ENCODE measurements at places on chromosomes 5 and 9.

DNA sequence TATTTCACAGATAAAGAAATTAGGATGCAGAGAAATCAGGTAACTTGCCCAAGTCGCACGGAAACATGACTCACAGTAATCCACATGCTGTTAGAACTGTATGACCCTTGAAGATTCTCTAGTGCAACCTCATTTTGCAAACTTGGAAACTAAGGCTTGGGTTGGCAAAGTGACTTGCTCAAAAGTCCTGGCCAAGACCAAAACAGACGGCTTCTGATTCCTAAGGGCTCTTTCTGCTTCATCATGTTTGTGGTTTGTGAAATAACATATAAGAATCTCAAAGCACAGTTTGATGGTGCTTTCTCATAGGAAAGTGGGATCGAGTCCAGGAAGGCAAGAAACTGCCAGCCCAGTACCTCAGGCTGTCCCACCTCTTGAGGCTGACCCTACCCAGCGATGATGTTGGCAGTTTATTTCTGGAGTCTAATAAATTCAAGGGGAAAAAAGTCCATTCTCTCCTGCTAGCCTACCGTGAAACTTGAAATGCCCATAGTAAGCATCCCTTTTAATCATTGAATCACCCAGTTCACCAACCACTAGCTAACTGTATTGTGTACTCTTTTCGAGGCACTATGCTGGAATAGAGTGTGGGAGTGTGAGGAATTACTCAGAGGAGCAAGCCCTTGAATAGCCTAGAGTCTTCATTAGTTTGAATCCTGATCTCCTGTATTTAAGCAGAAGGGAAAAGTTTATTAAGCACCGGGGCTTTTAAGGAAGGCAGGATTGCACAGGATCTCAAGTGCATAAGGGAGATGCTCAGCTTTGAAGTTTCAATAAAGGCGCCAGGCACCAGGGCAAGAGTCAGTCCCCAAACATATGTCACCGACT is 14.1 kb downstream of the CAPSL start:
- no peak for DNase-seq

GRCh38 chr9:18526685-18527084 is 52.7 kb downstream of the ADAMTSL1 start:
- no peak for DNase-seq

DNA sequence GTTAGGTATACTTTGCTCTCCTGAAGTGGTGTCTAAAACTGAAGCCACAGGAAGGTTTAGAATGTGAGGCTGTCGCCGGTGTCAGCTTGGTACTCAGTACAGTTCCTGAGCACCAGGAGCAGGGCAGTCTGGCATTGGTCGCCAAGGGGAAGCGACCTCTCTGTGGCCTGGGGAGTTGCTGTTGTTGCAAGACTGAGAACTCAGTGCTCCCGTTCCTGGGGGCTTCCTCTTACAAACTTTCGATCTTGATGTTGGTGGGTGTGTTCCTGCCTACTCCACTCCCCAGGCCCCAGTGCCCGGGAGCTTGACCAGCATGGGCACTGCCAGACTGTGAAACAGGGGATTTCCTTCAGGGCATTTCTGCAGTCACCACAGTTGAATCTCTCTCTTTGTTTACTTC is 52.4 kb upstream of the PPARGC1B start:
- DNase-seq = no peak

DNA sequence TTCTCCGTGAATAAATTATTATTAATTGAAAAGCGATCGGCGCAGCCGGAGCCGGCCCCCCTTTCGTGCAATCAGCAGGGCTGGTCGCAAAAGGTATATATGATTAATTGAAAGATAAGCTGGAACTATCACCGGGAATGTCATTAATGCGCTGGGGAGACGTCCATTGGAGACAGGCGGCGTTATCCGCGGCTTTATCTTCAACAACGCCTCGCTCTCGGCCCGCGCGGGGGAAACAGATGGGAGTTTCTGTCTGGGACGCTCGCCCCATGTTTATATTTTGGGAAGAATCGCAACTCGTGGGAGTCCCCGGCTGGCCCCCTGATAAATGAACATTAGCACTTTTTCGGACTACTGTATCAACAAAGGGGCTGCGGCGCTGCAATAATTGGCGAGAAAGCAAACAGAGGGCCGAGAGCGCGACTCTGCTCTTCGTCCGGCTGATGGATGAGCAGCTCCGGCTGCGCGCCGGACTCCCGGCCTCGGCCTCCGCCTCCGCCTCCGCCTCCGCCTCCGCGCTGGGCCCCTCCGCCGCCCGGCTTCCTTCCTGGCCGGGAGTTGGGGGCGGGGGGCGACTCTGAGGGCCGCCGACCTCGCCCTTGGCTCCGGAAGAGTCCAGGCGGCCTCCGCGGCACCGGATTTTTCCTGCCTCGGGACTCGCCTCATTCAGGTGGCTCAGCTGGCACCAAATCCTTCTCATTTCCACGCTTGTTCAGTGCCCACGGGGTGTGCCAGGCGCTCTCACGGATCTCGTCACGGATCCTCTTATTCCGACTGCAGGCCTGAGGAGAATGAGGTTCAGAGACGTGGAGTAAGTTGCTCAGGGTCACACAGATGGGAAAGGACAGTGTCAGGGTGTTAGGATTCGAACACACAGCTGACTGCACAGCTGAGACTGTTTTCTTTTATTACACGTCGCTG is 3.6 kb upstream of the NKX2-5 start:
- no peak for DNase-seq

- DNase-seq = peak; percentile 66
Measured at GRCh38 chr9:130111786-130112537, 58.3 kb downstream of the GPR107 start.

DNA sequence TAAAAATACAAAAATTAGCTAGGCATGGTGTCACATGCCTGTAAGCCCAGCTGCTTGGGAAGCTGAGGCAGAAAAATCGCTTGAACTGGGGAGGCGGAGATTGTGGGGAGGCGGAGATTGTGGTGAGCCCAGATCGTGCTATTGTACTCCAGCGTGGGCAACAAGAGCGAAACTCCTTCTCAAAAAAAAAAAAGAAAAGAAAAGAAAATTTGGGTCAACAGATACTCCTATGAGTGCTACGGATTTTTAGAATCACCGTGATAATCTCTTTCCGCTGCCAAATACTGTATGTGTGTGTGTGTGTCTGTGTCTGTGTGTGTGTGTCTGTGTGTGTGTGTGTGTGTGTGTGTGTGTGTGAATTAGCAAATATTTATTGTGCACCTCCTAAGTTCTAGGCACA is 64.4 kb downstream of the ARRDC3 start:
- DNase-seq = no peak

- no peak for DNase-seq
Measured at GRCh38 chr5:112794410-112794809, 56.7 kb downstream of the APC start.

DNA sequence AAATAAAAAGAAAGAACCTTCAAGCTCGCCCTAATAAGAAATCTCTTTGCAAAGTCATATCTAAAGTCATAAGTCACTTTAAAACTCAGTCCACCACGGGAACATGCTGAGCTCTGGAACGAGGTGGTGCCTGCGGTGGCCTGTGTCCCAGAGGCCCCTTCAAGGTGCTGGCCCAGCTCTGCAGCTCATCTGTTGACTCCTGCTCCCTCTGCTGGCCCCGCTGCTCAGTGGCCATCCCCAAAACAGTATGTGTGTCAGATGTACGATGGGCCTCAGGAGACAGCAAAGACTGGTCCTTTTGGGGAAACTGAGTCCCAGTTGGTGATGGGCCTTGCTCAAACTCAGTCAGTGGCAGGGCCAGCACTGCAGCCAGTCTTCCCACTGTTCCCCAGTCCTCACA is 22.8 kb upstream of the FOXB2 start:
- DNase-seq = no peak

GRCh38 chr5:113059232-113060040 is 82.8 kb downstream of the DCP2 start:
- peak; percentile 82 for DNase-seq

DNA sequence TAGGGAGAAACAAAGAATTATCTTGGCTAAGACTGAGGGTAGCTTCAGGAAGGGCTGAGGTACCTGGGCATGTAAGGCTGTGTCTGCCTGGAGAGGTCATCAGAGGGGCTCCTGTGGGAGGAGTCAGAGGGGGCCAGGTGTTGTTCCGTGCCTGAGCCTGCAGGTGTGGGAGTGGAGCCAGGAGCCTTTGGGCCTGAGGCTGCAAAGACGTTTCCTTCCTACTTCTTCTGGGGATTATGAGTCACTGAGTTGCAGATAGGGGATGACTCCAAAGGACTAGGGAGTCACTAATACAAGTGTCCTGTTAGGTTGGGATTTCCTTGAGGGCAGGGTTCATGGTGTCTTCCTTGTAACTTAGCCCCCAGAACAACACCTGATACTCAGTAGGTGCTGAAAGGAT is 391.1 kb downstream of the ARHGEF28 start:
- DNase-seq = no peak

DNA sequence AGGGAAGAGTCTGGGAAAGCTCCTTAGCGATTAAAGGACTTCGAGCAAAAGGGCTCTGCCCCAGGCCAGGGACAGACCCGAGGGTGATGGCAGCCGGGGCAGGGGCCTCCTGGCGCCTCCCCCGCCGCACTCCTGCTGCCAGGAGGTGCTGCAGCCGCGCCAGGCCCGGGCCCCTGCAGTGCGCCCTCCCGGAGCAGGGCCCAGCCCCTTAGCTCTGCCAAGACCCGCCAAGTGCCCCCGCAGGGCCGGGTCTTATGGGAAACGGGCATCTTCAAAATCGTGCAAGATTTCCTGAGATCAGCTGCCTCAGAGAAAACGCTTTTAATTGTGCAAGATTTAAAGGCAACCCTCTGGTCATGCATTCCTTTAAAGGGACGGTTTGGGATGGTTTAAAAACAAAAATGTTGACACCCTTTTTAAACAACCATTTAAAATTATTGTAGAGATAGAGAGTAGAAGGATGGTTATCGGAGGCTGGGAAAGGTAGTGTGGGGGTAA is 52.4 kb downstream of the CDC14B start:
- no peak for DNase-seq

DNA sequence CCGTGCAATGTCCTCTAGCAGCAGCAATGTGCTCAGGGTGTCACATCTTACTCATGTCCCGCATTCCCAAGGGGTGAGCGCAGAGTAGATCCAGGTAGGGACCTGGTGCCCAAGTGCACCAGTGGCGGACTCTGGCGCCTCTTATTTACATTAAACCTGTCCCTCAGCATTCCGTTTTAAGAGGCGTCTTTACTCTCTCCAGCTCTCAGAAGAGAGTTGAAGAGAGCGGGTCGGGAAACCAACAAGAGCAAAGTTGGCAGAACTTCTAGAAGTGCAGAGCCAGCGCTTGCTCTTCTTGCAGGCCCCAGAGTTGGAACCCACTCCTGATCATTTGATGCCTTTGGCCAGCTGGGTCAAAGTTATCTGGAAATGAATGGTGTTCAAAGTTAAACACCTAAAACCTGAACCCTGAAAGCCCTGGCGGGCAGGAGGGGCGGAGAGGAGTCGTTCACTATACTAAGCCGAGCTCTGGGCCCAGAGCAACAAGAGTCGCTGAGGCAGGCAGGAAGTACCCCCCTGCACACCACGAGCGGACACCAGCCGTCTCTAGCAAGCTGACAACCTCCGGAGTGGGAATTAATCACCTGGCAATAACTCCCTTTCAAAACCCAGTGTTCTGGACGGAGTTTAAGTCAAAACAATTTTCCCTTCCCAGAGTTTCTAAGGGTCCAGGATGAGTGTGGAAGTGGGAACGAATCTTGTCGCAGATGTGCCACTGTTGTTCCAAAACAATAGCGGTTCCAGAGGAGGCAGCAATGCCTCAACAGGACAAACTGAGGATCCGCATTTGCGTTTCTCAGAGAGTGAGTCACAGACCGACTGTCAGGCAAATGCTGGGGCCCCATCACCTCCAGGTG is 122.8 kb downstream of the TMEM161B start:
- DNase-seq = no peak

GRCh38 chr5:14144586-14145434 is 1.7 kb downstream of the TRIO start:
- DNase-seq = peak; percentile 65

DNA sequence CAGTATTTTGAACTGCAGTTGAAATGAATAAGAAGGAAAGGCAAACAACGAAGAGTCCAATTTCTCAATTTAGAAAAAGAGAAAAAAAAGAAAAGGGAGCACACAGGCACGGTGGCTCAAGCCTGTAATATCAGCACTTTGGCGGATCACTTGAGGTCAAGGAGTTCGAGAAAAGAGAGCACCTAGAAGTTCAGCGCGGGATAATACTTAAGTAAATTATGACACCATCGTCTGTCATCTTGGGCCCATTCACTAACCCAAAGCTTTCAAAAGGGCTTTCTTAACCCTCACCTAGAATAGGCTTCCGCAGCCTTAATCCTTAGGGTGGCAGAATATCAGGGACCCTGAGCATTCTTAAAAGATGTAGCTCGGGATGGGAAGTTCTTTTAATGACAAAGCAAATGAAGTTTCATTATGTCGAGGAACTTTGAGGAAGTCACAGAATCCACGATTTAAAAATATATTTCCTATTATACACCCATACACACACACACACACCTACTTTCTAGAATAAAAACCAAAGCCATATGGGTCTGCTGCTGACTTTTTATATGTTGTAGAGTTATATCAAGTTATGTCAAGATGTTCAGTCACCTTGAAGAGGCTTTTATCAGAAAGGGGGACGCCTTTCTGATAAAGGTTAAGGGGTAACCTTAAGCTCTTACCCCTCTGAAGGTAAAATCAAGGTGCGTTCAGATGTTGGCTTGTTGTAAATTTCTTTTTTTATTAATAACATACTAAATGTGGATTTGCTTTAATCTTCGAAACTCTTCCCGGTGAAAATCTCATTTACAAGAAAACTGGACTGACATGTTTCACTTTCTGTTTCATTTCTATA is 602 bp upstream of the CD274 start:
- no peak for DNase-seq

DNA sequence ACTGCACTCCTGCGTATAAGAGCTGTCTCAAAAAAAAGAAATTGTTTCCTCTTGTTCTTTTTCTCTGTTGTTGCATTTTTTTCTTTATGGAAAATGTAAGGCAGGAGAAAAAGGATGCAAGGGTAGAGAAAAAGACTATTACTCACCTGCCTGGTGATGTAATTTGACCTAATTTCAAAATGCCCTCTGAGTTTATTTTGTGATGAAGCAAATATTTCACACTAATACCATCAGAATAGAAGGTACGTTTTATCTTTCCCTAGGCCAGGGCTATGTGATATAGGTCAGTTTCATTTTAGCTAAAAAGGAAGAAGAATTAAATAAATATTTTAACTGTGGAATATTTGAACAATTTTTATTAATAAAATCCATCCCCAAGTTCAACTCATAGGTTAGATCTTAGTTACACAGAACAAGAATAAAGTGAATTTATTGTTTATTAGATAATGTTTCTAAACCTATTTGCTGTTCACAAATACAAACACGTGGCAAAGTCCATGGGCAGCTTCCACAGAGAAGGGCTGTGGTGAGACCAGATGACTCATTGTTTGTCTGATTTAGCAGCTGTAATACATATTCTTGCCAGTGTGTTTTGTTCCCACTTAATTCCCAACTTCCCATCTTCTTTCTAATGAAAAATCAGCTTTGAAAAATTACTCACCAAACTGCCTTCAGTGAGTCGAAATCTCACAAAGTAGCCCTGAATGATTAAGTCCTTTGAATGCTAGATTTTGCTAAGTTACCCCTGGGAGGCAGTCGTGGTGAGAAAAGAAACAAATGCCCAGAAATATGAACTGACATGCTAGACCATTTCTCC is 52.8 kb upstream of the CCDC112 start:
- DNase-seq = no peak

All from renal pelvis (tissue), 12 donors.